A549 treated with AZD2906 at 1 μM for 4 hours (cell line): ENCODE measurements at places on chromosomes 3 and 15. TPM values are rescaled to one million over a fixed set of nuclear protein-coding genes. Genes with fewer than 3 reads are reported as not detected.

RARB gene
- 6.7 to 19.9 TPM (median 11.0 TPM) in 5 replicates for total RNA-seq

MUC20 gene
- total RNA-seq, result 0.30 to 0.87 TPM (median 0.61 TPM) in 5 replicates

ARHGAP31 gene
- 0.63 to 1.3 TPM (median 1.1 TPM) in 5 replicates for total RNA-seq

PRKCD gene
- total RNA-seq, result 42.3 to 52.5 TPM (median 51.0 TPM) in 5 replicates

MESP2 gene
- total RNA-seq, result 0.09 to 0.83 TPM (median 0.40 TPM) in 5 replicates

LSMEM2 gene
- 0.11 to 0.13 TPM in 2 of 5 replicates, not detected in the others for total RNA-seq

ZNF80 gene
- not detected in 5 replicates for total RNA-seq

CAND2 gene
- 0.26 to 0.37 TPM (median 0.33 TPM) in 5 replicates for total RNA-seq

GRAMD2A gene
- total RNA-seq, result 0.09 to 0.26 TPM (median 0.17 TPM) in 5 replicates

GALNT15 gene
- total RNA-seq, result 0.05 to 0.15 TPM (median 0.09 TPM) in 5 replicates

REC114 gene
- not detected in 5 replicates for total RNA-seq

ARPP19 gene
- total RNA-seq, result 83.5 to 114 TPM (median 102 TPM) in 5 replicates

NRROS gene
- total RNA-seq, result 0.05 TPM in 1 of 5 replicates, not detected in the others

STRIT1 gene
- total RNA-seq, result not detected in 5 replicates
